ENCODE measurements at places on chromosomes 12 and 14.

- no peak for DNase-seq
Measured at GRCh38 chr12:66942741-66943465, 264.0 kb upstream of the GRIP1 start.

DNA sequence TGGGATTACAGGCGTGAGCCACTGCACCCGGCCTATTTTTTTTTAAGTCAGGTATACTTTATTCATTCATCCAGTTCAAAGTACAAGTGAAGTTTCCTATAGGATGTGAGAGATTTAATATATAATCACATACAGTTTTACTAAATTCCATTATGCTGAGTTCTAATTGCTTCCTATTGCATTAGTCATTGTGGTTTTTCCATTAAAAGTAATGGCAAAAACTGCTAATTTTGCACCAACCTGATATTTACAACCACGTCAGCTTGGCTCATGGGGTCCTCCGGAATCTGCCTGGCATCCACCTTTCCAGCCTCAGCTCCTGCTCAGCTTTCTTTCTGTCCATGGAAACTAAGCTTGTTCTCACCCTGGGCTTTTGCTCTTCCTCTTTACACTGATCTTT is 67.0 kb upstream of the CSRP2 start:
- DNase-seq = no peak

- DNase-seq = peak; percentile 45
Measured at GRCh38 chr12:4506870-4507269, 31.8 kb upstream of the RAD51AP1 start.

DNA sequence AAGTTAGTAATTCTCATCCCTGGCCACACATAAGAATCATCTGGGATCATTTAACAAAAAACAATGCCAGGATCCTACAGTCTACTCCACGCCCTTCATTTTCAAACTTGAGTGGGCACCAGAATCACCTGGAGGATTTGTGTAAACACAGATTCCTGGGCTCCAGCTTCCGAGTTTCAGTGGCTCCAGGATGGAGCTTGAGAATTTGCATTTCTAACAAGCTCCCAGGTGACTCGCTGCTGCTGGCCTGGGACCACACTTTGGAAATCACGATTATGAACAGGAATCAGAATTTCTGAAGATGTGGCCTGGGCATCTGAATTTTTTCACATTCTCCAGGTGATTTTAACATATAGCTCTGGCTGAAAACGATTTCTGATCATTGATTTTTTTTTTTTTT is 234.8 kb downstream of the CACNA1C start:
- no peak for DNase-seq

DNA sequence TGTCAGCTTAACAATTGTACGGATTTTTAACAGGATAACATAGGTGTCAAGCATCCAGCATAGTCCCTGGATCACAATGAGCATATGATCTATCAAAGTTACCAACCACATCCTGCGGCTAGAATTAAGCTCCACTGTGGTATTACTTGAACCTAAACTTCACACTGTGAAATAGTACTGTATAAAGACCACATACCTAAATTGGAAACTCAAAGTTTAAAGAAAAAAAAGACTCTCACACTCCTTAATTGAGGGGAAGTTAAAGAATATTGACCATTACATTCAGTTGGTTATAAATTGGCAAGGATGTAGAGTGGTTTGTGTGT is 133.0 kb upstream of the PZP start:
- DNase-seq = no peak

GRCh38 chr14:37369425-37369824 is 171.7 kb downstream of the MIPOL1 start:
- no peak for DNase-seq

- no peak for DNase-seq
Measured at GRCh38 chr12:30930238-30930637, 3.7 kb downstream of the TSPAN11 start.

DNA sequence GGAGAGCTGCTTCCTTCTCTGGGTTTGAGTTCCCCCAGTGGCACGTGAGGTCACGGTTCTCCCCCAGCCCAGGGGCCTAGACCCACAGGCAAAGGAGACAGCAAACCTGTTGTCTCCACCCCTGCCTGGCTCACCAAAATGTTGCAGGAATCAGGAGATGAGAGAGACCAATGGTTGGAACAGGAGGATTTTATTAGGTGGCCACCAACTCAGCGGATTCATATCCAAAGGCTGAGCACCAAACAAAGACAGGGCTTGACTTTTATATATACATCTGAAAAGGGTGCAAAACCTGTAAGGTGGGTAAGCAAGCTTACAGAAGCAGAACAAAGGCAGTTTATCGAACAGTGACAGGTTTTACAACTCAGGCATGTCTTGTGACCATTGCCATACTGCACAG is 9.2 kb upstream of the ADAM21 start:
- no peak for DNase-seq

DNA sequence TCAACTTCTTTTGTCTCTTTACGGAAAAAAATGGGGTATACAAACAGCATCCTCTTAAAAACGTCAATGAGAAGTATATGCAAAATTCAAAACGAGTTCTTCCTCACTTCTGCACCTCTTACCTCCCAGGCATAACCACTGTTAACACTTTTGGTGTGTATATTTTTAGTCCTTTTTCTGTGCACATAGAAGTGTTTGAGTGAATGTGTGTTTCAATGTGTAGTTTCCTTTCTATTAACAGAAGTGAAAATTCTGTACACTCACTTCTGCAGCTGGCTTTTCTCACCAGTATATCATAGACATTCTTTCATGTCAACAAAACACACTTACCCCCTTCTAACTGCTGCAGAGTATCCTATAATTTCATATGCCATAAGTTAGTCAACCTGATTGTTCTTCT is 5.4 kb downstream of the UBR7 start:
- no peak for DNase-seq

DNA sequence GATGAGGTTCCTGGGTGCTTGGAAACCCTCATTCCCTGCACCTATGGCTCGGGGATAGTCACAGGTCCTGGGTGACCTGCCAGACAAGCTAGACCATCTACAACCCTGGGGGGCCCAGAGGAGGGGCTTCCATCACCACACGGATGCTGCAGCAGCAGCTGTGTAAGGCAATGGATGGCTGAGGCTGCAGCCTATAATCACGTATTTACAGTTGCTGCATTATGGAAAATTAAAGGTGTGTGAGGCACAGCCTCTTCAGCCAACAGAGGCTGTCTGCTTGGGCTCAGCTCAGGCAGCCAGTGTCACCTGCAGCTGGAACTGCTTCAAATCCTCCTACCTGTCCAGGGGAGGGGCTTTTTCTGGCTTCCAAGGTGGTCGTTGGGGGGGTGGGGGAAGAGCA is 268.1 kb downstream of the CACNA1C start:
- DNase-seq = no peak

DNA sequence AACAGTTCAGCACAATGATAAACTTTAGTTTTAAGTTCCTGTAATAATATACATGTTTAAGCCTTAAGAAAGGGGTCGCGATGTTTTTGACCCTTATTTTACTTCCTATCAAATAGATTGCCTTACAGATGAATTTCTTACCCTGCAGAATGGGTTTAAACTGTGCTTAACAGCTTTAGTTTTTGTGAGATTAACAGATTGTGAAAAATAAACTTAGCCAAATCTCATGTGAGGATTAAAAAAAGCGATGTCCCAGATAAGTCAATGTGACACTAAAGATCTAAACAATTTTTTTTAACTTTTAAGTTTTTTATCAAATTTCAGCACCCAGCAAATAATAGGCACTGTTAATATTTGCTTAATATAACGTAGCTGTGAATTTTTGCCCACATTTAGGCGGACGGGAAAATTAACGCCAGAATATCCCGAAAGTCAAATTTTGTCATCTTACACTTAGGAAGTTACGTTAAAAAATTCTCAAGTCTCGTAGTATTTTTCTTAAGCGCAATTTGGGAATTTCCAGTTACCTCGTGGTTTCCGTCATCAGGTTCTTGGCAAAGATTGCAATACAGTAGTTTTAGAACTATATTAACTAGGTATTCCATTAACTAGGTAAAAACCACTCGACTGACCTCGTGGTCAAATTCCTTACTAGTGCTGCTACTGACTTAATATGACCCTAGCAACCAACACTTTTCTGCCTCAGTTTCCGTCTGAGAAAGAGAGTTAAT is 1.2 kb downstream of the HNRNPC start:
- DNase-seq = no peak

GRCh38 chr12:77940011-77940423 is 109.3 kb downstream of the NAV3 start:
- no peak for DNase-seq

DNA sequence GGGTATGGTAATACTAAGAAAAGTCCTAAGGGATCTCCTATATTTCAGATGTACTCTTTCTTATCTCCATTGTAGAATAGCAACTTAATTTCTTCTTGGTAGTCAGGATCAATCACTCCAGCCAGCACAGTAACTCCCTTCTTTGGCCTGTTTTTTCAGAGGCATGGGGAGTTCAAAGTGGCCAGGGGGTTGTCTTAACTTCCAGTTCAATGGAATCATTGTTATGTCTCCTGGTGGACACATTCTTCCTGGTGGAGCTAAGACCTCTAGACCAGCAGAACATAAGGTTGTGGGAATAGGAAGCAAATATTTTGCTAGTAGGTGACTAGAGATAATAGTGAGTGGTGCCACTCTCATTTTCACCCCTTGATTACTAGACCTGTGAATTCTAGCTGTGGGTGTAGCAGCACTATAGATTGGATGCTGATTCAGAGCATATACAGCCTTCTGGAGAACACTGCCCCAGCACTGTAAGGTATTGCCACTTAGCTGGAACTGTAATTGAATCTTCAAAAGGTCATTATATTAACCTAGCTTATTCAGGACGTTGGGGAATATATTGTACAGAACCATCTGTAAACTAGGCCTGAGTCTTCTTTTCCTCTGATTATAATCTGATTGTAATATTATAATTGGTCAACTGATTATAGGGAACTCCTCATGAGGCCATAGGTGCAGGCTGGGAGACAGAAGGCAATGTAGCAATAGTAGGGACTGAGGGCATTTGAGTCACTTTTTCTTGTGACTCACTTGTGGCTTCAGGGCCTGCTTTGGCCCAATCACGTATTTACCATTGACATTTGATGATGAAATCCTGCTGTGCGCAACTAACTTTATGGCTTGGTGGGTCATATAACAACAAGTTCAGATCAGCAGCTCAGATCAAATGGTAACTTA is 60.2 kb upstream of the ATP2B1 start:
- no peak for DNase-seq

DNA sequence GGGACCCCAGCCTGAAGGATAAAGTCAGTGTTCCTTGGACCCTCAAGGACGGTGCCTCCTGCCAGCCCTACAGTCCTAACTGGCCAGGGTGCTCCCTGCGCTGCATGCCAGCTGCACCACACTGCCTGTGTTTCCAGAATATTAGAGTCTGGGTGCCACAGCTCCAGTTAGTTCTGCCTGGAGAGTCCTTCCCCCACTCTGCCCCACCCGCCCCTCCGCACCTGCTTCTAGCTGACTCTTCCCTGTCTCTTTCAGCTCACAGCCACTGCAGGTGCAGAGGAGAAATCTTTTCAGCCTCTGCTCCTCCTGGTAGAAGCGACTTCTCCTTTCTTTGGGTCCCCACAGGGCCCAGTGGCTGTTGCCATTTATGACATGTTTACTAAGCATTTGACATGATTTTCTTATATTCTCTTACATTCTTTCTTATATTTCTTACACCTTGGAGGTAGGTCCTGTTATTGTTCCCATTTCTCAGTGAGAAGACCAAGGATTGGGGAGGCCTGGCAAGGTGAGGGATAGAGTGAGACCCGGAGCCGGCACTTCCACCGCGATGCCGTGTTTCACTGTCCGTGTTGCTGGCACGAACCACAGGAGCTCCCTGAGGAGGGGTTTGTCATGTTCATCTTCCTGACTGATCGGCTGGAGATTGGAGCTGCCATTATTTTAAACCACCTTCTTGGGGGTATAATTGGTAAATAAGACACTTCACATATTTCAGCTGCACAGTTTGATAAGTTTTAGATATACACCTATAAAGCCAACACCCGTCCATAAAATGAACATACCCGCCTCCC is 29.4 kb downstream of the SYNE3 start:
- DNase-seq = no peak

DNA sequence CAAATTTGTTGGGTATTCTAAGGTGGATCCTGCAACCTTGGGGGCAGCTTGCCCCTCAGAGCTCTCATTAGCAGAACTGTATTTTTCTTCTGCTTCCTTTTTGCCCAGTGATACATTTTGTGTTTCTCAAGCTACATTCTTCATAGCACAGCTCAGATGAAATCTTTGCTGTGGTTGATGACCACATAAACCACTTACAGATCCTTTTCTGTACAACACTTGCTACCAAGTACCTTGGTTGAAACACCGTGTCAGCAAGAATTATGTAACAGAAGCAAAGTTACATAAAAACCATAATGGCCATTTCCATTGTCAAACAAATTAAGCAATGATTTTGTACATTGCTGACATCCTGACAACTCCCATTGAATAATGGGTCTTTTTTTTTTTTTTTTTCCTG is 9.7 kb upstream of the PLBD1 start:
- no peak for DNase-seq

DNA sequence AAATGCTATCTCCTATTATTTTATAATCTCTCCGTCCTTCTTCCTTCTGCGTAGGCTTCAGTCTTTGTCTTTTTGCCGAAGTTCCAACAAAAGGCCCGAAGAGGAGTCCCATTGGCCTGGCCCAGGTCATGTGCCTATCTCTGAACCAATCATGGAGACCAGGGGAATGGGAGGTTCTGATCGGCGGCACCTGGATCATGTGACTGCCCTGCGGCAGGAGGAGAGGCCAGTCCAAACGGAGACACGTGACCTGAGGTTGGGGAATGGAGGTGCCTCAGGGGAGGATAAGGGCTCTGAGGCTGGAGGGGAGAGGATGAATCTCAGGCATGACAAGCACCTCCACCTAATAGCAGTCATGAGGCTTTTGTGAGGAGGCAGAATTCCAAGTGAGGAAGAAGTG is 86.0 kb downstream of the AACS start:
- no peak for DNase-seq

DNA sequence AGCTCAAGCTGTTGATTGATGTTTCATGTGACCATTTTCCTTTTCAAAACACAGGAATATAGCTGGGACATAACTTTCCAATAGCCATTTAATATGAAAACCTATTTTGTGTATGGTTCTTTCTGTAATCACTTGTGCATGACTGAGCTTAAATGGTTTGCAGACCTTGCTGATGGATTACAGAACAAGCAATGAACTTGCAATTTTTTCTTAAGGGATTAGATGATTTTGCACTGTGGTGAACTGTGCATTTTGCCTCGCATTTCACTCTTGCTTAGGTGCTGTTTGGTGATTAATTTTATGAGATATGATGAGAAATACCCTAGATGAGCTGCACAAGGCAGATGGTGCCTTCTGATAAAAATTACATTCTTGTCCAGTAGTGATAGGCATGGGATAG is 419.0 kb upstream of the FBXO33 start:
- no peak for DNase-seq

All from putamen (tissue), 1 donor.